ENCODE measurements at places on chromosomes 3 and 15. TPM values are rescaled to one million over a fixed set of nuclear protein-coding genes. Genes with fewer than 3 reads are reported as not detected.

GRCh38 chr3:116474801-116475200, 29.5 kb upstream of the LSAMP start:
- no peak for DNase-seq

- DNase-seq = no peak
Measured at GRCh38 chr3:60552581-60552980, 698.7 kb downstream of the FHIT start.

DNA sequence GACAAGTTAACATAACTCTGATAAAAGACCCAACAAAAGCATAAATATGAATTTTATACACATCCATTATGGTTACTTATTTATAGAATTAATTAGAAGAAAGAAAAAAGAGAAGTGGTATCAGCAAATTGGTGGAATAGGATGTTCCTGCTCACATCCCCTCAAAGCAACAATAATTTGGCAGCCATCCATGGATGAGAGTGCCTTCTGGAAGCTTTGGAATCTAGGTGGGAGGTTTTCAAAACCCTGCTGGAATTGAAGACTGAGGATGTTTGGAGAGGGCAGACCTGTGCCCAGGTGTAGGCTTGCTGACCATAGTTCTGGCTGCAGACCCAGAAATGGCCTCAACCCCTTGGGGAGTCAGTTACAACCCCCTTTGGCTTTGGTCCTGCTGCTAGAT, 91.2 kb downstream of the EDEM1 start:
- DNase-seq = no peak

- peak; percentile 26 for DNase-seq
Measured at GRCh38 chr15:65189102-65189740, 4.1 kb upstream of the CLPX start.

A4GNT gene
- not detected for total RNA-seq
